ENCODE measurements at places on chromosomes 1 and 21.

DNA sequence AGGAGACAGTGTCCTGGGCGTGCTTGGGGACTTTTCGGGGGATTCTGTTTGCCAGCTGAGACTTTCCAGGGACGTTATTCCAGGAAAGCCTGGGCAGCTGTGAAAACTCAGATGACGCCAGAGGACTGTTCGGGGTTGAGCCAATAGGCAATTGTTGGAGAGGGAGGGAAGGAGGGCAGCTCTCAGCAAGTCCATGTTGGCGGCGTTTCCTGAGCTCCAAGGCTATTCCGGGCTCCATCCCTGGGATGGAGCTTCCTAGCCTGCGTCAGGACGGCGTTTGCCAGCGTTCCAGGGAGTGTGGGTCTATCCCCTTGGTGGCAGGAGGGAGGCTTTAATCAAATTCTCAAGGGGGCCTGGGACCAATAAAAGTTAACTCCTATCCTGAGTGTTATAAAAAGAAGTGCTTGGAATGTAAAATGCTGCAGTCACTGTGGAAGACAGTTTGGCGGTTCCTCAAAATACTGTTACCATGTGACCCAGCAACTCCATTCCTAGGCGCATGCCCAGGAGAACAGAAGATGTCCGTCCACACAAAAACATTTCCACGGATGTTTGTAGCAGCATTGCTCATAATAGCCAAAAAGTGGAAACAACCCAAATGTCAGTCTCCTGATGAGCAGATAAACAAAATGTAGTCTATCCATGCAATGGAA lies 15.2 kb downstream of the SLC27A3 start:
- no peak for DNase-seq

DNA sequence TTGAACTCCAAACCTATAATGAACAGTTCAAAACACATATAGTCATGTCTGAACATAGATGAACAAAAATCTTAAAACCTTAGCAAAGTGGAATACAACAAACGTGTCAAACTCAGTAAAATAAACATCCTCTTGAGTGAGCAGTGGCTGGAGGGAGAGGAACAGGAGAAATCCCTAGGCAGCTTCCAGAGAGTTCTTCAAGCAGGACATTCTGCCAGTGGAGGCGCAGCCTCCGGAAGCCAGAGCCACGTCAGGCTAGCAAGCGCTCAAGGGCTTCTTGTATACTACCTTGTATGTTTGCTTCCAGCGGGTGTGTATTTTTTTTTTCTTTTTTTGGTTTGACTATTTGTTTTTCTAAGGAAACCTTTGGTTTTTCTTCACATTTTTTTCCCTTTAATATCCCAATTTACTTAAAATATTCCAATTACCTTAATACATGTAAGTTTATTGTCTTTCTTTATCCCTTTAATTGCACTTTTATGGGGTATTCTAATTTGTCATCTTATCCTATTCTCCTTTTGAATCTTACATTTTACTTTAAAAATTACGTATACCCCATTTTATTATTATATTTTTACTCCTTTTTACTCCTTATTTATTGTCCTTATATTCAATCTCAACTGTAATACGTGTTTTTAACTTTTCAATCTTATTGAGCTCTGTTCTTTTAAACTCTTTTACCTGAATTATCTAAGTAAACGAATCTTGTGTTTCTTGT lies 42.0 kb downstream of the COLGALT2 start:
- DNase-seq = no peak

DNA sequence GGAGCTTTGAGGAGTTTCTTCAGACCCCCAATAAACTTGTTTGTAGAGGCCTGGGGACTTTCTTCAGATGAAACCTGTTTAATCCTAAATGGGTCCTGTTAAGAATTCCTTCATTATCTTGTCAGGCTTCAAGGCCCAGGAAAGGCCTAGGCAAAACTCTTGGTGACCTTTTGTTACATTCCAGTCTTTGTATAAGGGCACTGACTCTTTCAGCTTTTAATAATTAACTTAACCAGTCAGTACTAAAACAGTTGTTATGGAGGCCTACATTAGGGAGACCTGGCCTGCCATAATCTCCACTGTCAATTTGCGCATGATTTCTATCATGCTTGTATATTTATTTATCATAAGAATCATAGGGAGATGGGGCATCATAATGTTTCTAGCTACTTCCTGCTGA lies 110.2 kb downstream of the FCRL5 start:
- no peak for DNase-seq

- peak; percentile 4 for DNase-seq
Measured at GRCh38 chr1:62530516-62531154, 66.7 kb upstream of the ANGPTL3 start.

DNA sequence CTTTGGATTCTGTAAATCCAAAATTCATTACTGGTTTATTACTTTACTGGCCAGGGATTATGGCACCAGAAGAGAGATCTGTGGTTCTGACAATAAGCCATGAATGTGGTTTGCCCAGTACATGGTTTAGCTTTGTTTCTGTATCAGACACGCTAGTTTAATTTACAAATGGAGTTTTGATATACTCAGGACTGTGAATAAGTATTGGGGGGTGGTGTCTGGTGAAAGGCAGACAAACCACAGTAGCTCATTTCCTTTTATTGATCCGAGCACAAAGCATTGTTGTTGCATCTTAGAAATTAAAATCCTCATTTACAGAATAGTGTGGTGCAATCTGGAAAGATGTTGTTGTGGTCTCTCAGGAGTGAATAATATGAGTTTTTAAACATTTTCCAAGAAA lies 96.0 kb downstream of the ST6GALNAC3 start:
- no peak for DNase-seq

GRCh38 chr1:173015629-173016028 lies 35.1 kb downstream of the TNFSF18 start:
- no peak for DNase-seq

GRCh38 chr1:178844436-178844835 lies 26.4 kb downstream of the ANGPTL1 start:
- no peak for DNase-seq

- no peak for DNase-seq
Measured at GRCh38 chr1:37133276-37134145, 99.2 kb upstream of the GRIK3 start.

- DNase-seq = no peak
Measured at GRCh38 chr21:42453986-42454570, 41.9 kb downstream of the RSPH1 start.

GRCh38 chr1:232445361-232446106 lies 184.4 kb downstream of the SIPA1L2 start:
- DNase-seq = no peak

DNA sequence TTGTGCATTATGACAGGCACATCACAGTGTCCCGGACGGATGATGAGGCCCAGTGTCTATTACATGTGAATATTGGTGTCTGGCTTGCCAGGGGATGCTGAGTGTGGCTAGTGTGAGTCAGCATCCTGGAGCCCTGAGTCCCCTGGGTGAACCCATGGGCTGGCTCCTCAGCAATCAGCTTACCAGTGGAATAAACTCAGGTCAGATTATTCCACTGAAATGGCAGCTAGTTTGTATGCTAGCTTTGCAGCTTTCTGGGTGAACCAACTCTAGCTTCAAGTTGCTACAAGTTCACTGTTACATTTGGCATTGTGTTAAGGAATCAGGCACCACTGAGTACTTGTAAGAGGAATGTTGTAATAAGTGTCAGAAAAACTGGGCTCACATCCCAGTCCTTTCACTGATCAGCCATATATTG lies 23.9 kb upstream of the RPTN start:
- DNase-seq = peak; percentile 73

DNA sequence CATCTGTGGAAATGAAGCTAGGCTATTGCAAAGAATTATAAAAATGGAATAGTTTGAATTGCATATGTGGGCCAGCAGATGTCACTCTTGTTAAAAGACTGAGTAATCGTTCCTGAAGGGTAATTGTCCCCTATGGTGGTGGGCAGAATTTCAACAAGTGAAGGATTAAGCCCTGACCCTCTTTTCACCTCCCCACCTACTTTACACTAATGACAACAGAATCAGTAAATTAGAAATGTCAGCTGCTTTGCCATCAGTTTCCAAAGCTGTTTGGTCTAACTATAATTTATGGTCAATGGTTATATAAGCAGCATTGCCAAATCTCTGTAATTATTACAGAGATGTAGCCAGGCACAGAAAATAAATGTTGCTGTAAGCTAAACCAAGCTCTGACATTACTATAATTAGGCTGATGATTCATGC lies 898.6 kb downstream of the AMY1C start:
- peak; percentile 13 for DNase-seq
